ENCODE measurements at places on chromosomes 2 and 18.

DNA sequence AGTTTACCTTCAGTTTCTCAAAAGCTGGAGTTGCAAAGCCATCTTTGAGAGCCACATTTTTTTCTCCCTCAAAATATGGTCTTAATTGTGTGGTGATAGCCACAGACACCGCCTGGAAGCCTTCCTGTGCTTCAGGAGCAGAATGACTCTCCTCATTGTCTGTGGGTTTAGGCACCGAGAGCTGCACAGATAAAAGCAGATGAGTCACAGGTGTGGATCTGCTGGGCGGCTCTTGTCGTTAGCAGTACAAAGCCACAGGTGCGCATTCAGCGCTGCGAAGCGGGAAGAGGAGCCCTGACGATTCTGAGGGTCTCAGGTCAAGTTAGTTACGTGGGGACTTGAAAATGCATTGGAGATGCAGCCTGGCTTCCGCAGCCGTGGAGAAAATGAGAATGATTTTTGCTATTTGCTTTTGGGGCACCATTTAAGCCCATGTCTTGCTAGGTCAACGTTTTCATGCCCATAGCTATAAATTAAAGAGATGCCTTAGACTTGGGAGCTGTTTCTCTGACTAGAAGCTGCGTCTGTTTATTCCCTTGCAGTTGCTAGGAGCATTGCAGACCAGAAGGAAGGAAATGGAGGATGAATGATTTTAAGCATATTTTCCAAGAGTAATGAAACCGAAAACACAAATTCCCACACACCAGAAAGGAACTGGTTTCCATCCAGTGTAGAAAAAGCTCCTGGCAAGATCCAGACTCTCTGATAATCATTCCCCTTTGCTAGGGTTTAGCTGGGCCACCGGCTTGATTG is 51.5 kb downstream of the KLHL29 start:
- peak; percentile 29 for DNase-seq

GRCh38 chr18:54241483-54241882 is 17.0 kb upstream of the MBD2 start:
- DNase-seq = no peak

GRCh38 chr2:222306393-222307142 is 7.8 kb upstream of the PAX3 start:
- no peak for DNase-seq

DNA sequence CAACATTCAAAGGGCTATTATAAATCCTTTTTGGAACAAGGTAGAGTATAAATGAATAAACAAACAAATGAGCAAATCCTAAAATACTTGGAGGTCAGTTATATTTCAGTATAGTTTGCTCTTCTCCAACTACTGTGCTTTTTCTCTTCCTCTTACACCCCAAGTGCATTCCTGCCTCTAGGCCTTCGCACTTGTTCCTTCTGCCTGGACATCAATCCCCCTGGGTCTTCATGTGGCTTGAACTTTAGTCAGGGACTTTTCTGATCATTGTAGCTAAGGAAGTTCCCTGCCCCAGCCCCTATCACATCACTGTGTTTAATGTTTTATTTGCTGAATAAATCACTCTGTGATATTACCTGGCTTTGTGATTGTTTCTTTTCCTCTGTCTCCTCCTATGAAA is 418.2 kb upstream of the HNRNPA3 start:
- no peak for DNase-seq

DNA sequence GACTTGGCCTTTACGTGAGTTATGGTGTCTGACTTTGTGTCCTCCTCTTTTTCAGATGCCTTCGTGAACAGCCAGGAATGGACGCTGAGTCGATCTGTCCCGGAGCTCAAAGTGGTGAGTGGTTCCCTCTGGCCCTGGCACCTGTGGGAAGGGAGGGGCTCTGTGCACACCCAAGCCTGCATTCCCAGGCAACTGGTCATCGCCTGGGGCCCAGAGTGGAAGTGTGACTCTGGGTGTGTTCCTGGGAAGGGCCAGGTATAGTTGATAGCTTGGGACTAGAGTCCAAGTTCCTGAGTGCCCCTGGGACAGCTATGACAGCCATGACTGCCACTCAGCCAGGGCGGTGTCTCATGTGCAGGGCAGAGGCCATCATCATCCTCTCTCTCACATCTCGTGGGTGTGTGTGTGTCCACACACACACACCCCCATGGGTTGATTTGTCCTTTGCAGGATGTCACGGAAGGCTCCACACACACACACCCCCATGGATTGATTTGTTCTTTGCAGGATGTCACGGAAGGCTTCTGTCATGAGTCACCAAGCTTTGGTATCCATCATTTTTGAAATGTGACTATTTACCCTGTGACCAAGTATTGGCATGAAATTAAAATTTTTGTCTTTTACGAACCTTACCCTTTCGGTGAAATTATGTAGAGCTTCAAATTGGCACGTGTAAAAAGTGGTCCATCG is 215.4 kb downstream of the AGAP1 start:
- DNase-seq = no peak

GRCh38 chr2:58762176-58762781 is 521.2 kb upstream of the FANCL start:
- peak; percentile 21 for DNase-seq

DNA sequence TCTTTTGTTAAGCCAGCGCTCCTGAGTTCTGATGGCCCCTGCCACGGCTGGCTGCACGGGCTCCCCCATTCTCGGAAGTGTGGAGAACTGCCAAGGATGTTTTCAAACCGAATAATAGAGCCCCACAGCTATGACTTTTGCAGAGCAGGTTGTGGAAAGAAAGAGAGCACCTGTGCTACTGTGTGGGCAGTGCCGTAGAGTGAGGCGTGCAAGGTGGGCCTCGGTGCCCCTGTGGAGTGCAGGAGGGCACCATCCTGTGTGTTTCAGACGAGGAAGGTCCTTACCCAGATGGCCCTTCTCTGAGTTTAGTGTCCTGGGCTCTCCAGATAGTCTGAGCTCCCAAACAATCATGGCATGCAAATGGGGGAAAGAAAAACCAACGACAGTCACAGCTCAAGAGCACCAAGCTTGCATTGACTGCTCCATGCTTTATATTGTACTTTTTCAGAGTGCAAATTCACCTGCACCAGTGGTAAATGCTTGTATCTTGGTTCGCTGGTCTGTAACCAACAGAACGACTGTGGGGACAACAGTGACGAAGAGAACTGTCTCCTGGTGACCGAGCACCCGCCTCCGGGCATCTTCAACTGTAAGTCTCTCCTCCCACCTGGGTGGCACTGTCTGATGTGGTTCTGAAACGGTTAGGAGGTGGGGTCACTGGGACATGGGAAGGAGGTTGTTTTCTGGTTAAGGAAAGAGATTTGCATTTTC is 219.4 kb downstream of the LDLRAD4 start:
- peak; percentile 53 for DNase-seq

DNA sequence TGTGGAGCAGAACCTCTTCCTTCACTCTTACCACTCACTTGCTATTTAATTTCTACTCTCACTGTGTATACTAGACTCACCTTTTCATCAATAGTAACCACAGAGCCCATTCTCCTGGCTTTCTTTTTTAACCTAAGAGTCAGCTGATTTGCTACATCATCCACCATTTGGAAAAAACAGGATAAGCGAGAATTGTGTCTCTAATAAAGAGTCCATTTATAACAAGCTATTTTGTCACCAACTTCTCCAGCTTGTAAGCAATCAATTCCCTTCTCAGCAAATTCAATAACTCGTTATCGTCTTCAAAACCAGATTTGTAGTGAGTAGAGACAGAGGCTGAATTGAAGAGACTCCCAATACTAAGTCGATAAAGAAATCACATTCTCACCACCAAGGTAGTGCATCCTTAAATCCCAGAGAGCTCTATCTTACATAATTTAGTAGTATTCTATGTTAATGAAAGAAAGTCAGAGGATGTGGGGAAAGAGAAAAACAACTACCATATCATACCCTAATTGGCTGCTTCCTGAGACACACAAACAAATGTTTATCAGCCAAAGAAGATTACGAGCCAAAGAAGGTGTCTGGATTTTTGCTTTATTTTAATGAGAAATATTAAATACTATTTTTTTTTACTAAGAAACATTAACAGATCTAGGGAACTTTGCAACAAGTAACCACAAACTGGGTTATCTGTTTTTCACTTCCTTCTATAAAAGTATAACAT is 52.5 kb upstream of the SPTBN1 start:
- DNase-seq = no peak

DNA sequence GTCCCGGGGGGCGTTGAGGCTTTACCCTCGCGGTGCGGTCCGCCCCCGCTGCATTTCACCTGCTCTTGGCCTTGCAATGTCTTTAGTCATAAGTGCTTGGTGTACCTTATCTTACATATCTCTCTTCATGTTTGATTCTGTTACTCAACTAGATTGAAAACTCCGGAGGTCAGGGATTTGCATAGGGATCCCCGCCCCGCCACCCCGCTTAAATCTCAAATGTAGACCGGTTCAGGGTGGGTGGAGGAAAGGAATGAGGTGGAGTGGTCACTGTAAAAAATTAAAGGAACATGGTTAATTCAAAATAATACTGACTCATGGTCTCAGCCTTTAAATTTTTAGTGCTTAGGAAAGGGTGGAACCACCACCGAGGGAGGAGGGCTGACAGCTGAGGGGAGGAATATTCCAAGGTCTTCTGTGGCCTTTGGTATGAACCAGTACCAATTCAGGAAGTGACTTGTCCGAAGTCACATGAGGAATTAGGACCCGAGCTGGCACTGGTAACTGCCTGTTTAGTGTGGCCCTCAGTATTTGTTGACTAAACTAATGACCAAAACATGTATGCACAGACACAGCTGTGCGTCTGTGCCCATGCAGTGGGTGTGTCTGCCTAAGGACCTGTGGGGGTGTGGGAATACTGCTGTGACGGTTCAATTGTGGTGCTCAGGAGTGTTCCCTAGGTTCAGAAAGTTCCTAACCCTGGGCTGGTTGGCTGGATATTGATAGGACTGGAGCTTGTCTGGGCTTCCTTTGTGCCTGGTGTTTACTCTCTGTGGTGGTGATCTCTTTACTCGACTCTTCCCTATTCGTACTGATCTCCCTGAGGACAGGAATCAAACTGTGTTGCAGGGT is 1.0 kb downstream of the PLEKHB2 start:
- DNase-seq = peak; percentile 47

DNA sequence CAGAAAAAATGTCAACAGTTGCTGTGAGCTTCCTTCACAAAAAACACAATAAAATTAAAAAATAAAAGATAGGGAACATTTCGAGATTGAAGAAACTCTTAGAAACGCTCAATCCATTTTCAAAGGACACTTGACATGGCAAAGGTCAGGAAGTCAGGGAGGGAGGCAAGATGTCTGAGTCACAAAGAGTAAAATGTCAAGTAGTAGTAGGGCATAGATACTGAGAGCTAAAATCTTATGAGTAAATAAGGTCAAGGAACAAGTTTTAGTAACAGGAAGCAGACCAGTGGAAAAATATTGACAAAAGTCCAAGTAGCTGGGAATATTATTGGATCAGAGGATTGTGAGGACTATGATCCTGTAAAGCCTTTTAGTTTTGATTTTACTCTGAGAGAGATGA is 495.6 kb downstream of the TMX3 start:
- DNase-seq = no peak

GRCh38 chr2:240229603-240230235 is 89.3 kb upstream of the OTOS start:
- DNase-seq = no peak

- peak; percentile 52 for DNase-seq
These were observed 88.4 kb downstream of the PMAIP1 start for GRCh38 chr18:59988098-59988706.

- no peak for DNase-seq
These were observed 26.6 kb upstream of the TEX44 start for GRCh38 chr2:231565887-231566594.

- no peak for DNase-seq
These were observed 166.5 kb downstream of the RPIA start for GRCh38 chr2:88857951-88858411.

All from activated naive CD8-positive, alpha-beta T cell treated with anti-CD3 and anti-CD28 coated beads, Interleukin-2, amount 50 U/mL, for 24 hours (primary cell).